KG1 (cell line): ENCODE measurements at places on chromosomes 2 and 18.

DNA sequence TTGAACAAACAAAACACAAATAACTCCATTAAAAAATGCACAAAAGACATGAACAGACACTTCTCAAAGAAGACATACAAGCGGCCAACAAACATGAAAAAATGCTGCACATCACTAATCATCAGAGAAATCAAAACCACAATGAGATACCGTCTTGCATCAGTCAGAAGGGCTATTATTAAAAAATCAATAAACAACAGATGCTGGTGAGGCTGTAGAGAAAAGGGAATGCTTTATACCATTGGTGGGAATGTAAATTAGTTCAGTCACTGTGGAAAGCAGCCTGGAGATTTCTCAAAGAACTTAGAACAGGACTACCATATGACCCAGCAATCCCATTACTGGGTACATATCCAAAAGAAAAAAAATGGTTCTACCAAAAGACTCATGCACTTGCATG lies 37.8 kb downstream of the GPR155 start:
- DNase-seq, result no peak

- DNase-seq, result no peak
Observed at GRCh38 chr2:133271105-133271504, 297.2 kb downstream of the NCKAP5 start.

DNA sequence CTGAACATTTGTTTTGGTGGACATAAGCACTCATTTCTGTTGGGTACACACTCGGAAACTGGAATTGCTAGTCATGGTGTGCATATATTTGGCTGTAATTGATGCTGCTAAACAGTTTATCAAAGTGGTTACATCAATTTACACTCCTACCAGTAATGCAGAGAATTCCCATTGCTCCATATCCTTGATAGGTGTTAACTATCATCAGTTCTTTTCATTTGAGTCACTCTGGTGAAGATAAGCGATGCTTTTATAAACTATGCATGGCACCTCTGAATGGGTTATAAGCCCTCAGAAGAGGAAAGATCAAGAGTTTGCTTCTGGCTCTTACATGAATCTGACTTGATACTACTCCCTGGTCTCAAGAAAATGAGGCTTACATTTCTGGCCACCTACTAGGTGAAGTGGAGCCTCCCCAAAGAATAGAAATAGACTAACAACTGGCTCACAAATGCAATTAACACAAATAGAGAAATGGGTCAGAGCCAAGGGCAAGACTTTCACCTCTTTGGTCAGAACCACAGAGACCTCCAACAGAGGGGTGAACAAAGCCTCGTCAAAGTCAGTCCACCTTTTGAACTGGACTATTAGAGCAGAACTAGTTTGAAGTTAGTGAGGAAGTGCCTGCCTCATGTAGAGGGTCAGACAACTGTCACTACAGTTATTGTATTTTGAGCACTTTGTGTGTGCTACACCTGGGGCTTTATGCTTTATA lies 15.0 kb upstream of the STK17B start:
- DNase-seq, result no peak

- DNase-seq, result no peak
Observed at GRCh38 chr18:35197296-35197695, 43.5 kb upstream of the ZNF397 start.

- DNase-seq, result no peak
Observed at GRCh38 chr2:204483608-204484081, 61.6 kb upstream of the PARD3B start.
